ENCODE measurements at places on chromosomes 13 and 19.

- no peak for DNase-seq
These were observed 28.2 kb downstream of the DACH1 start for GRCh38 chr13:71838842-71839241.

DNA sequence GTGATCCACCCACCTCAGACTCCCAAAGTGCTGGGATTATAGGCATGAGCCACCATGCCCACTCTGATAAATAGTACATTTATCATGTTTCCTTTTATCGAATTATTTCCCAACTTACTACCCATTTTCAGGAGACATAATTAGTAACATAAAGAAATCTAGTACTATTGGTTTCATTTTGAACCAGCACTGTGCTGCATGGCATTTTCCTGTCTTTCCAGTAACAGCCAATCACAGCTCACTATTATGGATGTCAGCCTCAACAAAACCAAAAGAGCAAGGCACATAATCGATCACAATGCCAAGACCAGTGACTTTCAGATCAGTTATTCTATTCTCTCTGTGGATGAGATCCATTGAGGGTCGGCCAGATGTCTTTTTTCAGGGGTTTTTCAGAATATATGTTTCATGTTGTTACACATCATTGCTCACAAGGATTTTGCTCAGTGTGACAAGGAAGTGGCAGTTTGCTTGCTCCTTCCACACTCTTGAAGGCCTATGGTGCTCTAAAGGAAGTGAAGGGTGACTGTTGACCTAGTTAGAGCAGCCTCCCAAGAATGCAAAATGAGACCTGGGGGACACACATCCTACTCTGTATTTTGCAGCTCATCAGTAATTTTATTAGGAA lies 233.4 kb downstream of the KCNRG start:
- DNase-seq: no peak

- DNase-seq: no peak
These were observed 14.2 kb upstream of the LATS2 start for GRCh38 chr13:21075379-21076249.

- DNase-seq: no peak
These were observed 467.3 kb downstream of the TSHZ3 start for GRCh38 chr19:30881930-30882329.

DNA sequence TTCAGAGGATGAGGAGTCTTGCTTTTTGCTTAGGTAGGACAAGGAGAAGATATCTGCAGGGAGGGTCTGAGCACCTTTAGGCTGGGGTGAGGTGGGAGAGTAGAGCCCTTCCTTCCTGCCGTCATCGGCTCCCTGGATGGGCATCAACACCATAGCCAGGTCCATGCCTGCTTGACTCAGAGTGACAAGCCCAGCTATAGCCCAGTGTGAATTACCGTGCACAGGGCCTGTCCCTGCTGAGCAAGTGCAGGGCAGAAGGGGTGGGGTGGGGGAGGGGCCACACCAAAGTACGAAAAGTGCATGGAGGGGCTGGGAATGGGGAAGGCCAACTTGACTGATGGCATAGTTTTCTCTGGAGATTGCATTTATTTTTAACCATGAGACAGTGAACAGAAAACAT lies 30.3 kb upstream of the RNF113B start:
- no peak for DNase-seq

DNA sequence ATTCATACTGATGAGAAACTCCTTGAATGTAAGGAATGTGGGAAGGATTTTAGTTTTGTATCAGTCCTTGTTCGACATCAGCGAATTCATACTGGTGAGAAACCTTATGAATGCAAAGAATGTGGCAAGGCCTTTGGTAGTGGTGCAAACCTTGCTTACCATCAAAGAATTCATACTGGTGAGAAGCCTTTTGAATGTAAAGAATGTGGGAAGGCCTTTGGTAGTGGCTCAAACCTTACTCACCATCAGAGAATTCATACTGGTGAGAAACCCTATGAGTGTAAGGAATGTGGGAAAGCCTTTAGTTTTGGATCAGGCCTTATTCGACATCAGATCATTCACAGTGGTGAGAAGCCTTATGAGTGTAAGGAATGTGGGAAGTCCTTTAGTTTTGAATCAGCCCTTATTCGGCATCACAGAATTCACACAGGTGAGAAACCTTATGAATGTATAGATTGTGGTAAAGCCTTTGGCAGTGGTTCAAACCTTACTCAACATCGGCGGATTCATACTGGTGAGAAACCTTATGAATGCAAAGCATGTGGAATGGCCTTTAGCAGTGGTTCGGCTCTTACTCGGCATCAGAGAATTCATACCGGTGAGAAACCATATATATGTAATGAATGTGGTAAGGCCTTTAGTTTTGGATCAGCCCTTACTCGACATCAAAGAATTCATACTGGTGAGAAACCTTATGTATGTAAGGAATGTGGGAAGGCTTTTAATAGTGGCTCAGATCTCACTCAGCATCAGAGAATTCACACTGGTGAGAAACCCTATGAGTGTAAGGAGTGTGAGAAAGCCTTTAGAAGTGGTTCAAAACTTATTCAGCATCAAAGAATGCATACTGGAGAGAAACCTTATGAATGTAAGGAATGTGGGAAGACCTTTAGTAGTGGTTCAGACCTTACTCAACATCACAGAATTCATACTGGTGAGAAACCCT lies 26.6 kb downstream of the ZNF345 start:
- no peak for DNase-seq

GRCh38 chr19:42846597-42846996 lies 32.9 kb downstream of the PSG1 start:
- DNase-seq: no peak

DNA sequence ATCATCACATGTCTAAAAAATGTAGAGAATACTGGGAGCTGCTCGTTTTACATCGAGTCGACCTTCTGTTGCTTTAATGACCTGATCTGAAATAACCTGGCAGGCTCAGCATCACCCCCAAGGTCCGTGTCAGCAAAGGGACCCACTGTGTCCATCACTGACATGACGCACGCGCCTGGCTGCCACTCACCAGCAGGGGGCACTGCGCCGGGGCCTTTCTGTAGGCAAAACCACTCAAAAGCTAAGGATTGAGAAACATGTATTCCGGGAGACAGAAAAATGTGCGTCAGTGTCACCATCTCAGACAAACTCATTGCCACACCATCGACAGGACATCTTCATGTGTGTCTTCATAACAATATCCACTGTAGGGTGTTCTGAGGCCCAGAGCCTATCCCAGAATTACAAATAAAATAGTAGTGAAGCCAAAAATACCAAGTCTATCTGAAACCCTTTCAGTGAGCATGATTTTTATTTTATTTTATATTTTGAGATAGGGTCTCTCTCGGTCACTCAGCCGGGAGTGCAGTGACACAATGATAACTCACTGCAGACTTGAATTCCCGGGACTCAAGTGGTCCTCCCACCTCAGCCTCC lies 130.3 kb upstream of the LSM14A start:
- DNase-seq: no peak

Measured in NCI-H1092 (cell line).